HCT116 (cell line): ENCODE measurements at places on chromosomes 3 and 15.
A peak's percentile ranks its signal among the peaks of the same experiment; 100 is the strongest.

- no peak for DNase-seq
Measured at GRCh38 chr15:32096213-32096612, 65.9 kb downstream of the CHRNA7 start.

DNA sequence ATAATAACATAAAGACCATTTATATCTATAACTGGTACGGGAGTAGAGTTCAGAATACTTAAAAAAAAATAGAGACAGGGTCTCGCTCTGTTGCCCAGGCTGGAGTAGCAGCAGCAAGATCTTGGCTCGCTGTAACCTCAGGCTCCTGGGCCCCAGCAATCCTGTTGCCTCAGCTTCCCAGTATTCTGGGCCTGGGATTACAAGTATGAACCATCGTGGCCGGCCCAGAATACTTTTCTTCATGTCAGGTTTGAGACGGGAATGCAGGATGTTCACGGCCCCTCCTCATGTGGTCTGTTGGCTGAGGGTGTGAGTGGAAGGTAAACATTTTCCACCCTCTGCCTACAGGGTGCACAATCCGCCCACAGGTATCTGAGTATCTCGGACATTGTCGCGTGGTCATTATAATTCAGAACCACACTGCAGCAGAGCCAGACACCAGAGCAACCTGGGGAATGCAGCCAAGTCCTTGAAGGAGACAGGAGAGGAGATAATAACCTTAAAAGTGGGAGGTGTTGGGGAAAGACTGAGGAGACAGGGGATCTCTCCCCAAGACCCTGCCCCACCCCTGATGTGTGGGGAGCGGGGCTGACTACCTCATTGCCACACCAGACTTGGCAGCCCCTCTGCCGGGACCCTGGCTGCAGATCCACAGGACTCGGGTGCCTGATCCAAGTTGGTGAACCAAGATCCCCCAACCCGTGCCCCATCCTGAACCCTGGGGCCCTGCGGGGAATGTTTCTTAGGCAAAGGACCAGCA lies 106.8 kb downstream of the ADCY5 start:
- no peak for DNase-seq

DNA sequence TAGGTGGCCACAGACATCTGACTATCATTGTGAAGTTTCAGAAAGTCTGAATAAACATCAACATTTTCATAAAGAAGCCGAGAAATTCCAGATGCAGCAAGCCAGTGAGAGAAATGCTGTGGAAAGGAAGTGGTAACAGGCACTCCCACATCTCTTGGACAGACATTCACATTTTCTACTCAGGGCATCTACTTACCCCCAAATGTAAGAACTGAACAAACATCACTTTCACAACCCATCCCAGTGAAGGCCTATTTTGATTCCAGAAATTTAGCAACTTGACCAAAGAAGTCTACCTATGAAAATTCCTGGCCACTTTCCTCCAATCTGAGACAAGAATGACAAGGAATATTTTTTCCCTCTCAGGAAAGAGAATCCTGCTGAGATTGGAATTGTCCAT lies 224.8 kb upstream of the DCBLD2 start:
- DNase-seq: no peak

DNA sequence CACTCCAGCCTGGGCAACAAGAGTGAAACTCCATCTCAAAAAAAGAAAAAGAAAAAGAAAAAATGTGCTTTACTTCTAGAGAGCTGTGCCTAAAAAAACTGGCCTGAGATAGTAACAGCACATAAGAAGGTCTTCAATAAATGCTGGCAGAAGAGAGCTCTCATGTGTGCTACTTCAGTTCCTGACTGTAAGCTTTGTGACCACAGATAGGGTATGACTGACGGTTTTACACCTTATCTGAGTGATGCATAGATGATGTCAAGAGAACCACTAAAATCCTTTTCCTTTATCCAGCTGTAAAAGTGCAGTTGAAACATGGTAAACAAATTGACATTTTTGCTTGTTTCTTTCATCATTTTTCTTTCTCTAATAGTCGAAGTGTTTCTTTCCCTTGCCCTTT lies 127.9 kb downstream of the C3orf70 start:
- no peak for DNase-seq

- DNase-seq: no peak
Measured at GRCh38 chr15:25875566-25875965, 12.4 kb upstream of the ATP10A start.

- DNase-seq: no peak
Measured at GRCh38 chr3:197427021-197427420, 128.6 kb upstream of the DLG1 start.

- DNase-seq: no peak
Measured at GRCh38 chr15:75694241-75695182, 18.1 kb downstream of the CSPG4 start.

- DNase-seq: no peak
Measured at GRCh38 chr3:14587740-14588360, 47.7 kb upstream of the GRIP2 start.

DNA sequence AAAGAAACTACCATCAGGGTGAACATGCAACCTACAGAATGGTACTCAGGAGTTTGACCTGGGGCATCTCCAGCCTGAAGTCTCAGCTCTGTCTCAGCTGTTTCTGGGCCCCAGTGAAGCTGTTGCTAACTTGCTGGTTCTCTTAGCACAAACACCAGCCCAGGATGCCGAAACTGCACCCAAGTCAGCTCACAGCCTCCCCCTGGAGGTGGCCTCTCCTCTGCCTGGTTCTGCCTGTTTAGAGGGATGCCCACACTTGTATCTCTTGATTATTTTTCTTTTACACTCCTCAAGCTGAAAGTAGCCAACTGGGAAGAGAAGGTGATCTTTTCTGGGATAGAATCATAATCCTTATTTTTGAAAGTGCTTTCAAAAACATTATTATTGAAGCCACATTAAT lies 289.0 kb upstream of the RASGRP1 start:
- DNase-seq: peak; percentile 24

- no peak for DNase-seq
Measured at GRCh38 chr3:3085782-3086181, 24.4 kb downstream of the IL5RA start.

- DNase-seq: no peak
Measured at GRCh38 chr3:147797095-147797494, 387.9 kb downstream of the ZIC1 start.

DNA sequence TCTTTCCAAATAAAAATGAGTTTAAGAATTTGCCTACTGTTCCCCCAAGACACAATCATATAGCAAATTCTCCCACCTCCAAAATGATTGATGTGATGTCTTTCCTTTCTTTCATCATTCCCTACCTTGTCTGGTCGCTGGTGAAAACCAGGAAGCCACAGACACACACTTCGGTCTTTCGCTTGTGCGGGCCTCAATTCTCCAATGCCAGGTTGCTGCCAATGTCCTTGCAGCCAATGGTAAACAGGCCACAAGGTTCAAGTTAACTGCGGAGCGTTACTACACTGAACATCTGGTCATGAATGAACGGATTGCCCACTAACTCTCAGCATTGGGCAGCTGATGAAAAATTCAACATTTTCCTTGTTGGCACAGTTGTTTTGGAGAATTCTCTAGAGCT lies 192.2 kb downstream of the FOXP1 start:
- DNase-seq: no peak

DNA sequence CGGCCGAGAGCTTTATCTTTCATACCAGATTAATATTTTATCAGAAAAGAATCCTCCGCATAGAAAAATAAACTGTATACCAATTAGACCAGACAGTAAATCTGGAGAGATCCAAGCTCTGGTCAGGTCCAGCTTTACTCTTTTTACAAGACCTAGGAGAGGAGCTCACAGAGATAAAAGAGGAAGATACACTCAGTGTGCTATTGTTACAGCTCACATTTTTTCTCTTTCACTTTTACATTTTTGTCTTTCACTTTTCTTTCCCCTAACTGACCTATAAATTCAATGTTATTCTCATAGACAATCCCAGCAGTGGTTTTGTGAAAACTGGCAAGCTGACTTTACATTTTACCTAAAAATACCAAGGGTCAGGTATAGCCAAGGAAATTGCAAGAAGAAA lies 55.8 kb downstream of the GUCA1C start:
- DNase-seq: no peak

GRCh38 chr3:170641510-170642236 lies 55.8 kb upstream of the SLC7A14 start:
- DNase-seq: no peak

- DNase-seq: no peak
Measured at GRCh38 chr3:119322021-119322834, 28.0 kb downstream of the ARHGAP31 start.

DNA sequence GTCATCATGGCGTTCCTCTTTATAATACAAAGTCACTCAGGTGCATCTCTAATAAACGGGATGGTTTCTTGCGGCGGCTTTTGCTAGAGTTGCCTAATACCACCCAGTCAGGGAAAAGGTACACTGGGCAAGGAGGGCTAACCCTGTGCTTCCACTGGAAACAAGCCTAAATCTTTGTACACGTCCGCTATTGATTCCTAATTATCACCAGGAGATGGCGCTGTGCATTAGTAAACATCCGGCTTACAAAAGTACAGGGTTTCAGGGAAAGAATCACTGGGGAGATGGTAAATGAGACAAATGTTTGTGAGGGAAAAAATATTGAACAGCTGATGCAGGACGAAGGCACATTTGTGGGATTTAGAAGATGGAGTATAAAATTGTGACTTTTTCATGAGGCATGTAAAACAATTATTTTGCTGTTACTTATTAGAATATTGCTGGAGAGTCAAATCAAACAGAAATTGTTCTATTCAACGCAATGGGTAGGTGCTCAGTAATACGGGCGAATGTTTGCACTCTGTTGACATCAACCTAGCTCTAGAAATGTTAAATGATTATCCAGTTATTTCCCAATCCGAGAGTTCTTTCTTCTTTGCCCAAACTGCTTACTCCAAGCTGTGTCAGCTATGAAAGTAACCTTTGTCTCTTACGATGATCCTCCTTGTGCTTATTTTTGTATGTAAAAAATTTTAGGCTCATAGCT lies 50.6 kb downstream of the GMNC start:
- DNase-seq: peak; percentile 67

GRCh38 chr3:95883801-95884200 lies 930.6 kb upstream of the EPHA6 start:
- no peak for DNase-seq

DNA sequence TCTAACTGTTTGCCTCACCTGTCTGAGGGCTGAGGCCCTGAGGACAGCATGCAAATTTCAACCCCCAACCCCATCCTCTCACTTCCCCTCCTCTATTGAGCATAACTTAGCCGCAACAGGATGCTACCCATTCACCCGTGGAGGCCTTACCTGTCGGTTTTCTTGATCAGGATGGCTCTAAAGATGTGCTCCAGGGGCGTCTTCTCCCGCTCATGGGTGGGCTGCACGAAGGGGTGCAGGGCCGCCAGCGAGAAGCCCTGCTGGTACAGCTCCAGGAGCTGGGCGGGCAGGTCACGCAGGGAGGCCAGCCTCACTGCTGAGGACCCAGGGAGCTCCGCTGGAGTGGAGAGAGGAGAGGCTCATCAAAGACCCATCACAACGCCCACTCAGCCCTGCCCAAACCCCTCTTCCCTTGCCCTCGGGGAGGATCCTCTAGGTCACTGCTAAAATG lies 79.8 kb downstream of the RFTN1 start:
- no peak for DNase-seq

DNA sequence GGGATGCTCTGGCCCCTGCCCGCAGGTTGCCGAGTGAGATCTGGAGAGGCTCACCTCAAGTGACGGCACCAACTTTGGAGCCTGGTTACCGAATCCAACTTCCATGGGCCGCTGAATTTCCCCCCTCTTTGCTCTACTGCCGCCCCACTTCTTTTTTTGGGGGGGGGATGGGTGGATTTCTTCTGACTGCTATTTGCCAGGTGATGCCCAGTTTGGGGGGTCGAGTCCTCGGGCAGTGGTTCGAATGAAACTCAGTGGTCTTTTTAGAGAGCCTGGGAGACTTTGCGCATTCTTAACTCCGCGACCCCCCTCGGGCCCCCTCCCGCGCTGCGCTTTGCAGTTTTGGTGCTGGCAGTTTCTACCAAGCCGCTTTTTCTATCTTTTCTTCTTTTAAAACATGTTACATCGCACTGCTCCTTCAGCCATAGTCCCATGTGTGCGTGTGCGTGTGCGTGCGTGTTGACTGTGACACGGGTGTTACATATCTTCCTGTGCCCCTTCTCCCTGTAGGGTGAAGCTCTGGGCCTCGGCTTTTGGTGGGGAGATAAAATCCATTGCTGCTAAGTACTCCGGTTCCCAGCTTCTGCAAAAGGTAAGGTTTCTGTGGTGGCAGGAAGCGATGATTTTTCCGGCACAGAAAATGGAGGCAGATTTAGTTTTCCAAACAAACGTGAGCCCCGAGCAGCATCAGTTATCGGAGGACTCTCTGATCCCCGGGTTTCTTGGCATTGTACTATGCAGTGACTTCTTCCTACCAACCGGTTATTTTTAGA lies 837 bp downstream of the CACNA2D3 start:
- no peak for DNase-seq

DNA sequence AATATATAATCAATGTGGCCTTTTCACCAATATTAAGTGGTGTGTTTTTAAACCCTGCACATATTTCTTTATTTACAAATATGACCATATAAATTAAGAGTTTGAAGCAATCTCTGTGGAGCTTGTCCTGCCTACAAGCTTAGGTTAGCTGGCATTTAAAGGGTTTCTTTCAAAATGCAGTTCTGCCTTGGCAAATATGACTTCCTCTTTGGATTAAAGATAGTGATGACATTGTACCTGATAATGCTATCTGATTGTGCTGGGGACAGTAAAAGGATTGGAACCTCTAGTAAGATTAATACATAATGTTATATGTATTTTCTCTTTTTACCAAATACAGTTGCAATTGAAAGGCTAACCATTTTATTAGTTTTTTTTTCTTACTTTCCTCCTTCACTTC lies 249.1 kb downstream of the OTOL1 start:
- DNase-seq: no peak

- no peak for DNase-seq
Measured at GRCh38 chr3:87069021-87069420, 78.1 kb upstream of the VGLL3 start.

- DNase-seq: no peak
Measured at GRCh38 chr15:31279221-31280045, 47.2 kb upstream of the KLF13 start.

DNA sequence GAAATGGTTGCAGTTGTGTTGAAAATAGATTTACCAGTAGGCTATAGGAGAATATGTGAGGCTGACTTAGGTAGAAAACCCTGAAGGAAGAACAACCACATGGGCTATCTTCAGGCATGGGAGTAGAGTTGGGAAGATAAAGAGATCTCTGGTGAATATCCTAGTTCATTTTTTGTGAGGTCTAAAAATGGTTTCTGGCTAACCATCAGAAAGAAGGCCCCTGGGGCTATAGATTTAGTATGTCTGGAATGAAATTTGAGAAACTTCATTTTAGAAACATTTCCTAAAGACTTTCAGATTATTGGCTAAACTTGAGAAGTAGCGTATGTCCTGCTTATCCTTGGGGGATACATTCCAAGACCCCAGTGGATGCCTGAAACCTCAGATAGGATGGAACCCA lies 148.2 kb downstream of the NAALADL2 start:
- DNase-seq: no peak

- DNase-seq: no peak
Measured at GRCh38 chr15:52798529-52799101, 8.5 kb upstream of the ONECUT1 start.
